ENCODE measurements at places on chromosomes 12 and 14.

DNA sequence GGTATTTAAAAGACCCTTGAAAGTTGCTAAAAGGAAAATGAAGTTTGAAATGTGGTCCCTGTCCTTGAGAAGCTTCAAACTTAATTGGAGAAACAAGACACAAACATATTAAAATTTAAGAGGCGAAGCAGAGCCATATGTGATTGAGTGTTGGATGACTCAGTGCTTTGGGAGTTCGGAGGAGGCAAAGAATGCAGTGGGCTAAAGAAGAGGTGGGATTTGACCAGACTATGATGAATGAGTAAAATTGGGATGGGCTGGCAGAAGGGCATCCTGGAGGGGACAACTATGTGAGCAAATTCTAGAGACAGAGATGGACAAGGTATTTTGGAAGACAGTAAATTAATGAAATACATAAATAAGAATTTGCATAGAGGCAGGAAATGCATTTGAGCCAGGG, 358.6 kb downstream of the EGLN3 start:
- DNase-seq: no peak

DNA sequence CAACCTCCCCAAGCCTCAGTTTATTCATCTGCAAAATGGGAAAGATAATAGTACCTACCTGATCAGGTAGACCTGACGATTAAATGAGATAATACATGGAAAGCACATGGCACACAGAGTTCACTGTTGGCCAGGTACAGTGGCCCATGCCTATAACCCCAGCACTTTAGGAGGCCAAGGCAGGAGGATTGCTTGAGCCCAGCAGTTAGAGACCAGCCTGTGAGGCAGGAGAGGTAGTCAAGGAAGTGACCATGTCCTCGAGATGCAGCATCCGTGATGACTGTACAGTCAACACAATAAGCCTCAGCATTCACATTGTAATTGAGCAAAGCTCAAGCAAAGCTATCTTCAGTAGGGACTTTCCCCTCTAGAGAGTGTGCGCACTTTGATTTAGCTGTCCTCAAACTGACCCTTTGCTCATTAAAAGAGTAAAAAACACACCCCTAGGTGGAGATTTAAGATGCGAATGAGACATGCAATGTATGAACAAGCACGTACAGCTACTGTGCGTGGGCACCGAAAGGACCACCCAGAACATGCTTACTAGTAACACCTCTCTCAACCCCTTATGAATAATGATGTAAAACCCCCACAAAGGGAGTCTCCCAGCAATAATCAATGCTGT, 9.9 kb downstream of the ISCU start:
- DNase-seq: no peak

DNA sequence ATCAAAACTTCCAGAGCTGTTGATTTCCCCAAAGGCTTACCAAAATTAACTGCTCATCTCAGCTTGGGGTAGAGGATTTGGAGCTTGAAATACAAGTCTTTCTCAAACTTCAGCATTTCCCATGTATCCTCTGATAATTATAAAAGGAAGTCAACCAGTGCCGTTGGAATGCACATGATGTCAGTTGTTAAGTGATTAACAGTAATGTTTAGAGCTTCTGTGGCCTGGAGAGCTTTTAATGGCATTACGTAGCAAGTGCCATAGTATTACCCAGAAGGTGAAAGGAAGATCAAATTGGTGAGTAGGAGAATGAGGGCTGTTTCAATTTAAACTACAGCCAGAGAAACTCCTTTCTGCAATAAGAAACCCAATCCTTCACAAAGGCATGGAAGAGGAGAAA, 62.5 kb upstream of the PTPRR start:
- no peak for DNase-seq

DNA sequence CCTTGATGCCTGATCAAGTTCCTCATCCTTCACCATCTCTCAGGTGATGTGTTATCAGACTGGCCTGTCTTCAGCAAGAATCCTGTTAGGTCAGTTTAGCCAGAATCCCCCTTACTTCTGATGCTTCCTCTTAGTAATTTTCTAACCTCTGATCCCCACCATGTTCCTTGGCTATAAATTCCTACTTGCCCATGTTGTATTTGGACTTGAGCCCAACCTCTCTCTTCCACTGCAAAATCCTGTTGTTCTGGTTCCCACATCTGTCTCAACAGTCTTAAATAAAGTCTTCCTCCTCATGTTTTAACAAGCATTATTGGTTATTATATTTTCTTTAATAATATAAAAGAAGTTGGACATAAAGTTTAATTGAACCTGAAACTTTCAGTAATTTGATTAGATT, 987.8 kb upstream of the USP15 start:
- no peak for DNase-seq

- no peak for DNase-seq
Observed at GRCh38 chr12:46259713-46260112, 9.1 kb downstream of the SLC38A1 start.

GRCh38 chr14:37230551-37231194, 32.9 kb downstream of the MIPOL1 start:
- no peak for DNase-seq

GRCh38 chr12:91529829-91530228, 347.2 kb upstream of the DCN start:
- no peak for DNase-seq

DNA sequence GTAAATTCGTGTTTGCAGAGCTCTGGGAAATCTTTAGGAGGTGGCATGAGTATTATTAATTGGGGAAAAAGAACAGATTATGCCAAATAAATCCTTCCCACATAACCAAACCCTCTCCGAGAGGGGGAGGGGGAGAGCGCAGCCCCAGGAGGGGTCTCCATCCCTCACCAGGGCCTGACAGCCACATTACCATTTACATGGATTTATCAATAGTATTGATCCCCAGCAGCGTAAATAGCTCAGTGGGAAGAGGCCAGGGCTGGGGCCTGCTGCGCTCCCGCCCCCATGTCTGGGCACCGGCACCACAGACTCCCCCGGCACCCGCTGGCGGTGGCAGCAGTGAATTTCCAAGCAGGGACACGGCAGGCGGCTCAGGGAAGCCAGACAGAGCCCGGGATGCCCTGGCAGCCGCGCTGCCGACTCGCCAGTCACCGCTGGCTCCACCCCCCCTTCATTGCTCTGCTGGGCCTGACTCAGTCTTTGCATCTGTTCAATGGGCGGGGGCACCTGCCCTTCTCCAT, 2.4 kb downstream of the NCOR2 start:
- no peak for DNase-seq

DNA sequence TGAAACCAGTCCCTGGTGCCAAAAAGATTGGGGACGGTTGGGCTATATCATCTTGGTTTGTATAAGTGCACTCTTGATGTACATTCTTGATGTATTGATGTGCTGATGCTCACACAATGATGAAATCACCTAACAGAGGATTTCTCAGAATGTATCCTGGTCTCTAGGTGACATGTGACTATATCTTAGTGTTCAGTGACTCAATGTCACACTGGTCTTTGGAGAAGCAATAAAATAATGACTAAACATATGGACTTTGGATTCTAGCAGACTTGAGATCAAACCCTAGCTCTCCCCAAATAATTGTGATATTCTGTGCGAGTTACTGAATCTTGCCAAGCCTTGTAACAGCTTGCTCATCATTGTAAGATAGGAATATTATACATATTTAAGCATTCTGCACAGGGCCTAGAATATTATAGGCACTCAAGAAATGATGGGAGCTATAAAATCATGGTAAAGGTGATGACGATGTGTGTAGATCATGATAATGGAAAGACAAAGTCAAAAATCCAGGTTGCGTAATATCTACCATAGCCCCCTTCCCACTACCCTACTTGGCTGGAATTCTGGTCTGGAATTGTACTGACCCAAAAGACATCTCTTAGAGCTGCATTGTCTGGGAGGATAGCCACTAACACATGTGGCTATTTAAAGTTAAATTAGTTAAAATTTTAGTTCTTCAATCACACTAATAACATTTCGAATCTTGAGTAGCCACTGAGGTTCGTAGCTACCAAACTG, 117.6 kb upstream of the PWP1 start:
- DNase-seq: no peak

DNA sequence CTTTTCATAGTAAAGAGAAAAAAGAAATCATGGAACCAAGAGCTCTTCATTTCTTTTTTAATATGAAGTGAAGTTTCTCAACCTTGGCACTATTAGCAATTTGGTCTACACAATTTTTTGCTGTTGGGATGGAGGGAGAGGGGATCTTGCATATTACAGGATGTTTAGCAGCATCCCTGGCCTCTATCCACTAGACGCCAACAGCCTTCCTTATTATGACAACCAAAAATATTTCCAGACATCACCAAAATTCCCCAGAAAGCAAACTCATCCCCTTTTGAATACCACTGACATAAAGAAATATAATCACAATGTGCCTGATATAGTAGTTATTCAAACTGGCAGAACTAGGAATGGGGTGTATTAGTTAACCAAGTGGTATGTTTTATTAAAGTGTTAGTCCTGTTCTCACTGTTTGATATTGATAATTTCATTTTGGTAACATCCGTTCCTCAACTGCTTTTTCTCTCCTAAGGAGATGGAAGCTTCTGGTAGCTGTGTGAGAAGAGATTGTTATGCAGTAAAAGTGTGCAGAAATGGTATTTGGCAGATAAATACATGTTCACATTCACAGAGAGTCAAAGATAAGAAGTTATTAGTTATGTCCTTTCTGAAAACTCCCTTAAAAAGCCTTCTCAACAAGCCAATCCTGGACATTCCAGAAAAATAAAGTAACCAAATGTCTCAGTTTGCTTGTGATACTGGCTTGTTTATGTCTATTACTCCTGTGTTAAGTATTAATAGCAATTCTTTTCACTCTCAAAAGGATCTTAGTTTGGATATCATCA, 699.9 kb downstream of the C12orf50 start:
- DNase-seq: no peak

GRCh38 chr12:21710958-21711775, 53.5 kb upstream of the LDHB start:
- no peak for DNase-seq

DNA sequence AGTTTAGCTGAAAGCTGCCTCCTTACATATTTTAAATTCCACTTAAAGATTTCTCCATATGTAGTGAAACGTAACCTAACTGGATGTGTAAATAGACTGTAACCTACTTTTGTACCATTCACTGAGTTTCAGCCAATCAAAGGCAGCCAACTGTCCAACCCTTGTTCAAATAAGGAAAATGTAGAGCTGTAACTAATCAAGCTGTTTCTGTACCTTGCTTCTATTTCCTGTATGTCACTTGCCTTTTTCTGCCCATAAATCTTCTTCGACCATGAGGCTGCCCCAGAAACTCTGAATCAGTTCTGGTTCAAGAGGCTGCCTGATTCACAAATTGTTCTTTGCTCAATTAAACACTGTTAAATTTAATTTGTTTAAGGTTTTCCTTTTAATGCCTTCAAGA, 6.3 kb downstream of the SLC7A8 start:
- DNase-seq: no peak

DNA sequence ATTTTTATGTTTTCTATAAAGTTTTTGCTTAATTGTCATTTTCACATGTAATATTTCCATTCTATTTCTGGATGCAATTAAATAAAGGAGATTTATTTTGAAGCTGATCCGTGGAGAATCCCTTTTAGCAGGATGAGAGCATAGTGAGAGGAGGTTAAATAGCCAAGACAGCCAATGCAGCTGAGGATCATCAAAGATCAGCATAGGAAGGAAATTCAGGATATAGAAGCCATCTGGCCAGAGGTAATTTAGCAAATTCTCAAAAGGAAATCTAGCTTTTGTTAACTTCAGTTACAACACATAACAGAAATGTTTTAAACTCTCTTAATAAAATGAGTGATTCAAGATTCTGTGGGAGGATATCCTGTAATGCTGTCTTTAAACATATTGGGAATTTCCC, 122.8 kb upstream of the PDE3A start:
- no peak for DNase-seq

GRCh38 chr14:61505815-61506809, 184.7 kb downstream of the PRKCH start:
- DNase-seq: no peak
